Hair follicle dermal papilla cell (primary cell): ENCODE measurements at places on chromosomes 13 and 19. TPM values are rescaled to one million over a fixed set of nuclear protein-coding genes. Genes with fewer than 3 reads are reported as not detected.

Gene OR7C1
- not detected in 2 replicates for total RNA-seq

Gene FXYD3
- total RNA-seq = not detected in 2 replicates

Gene ZNF208
- 1.9 and 5.2 TPM in 2 replicates for total RNA-seq

Gene ZNF260
- total RNA-seq = 9.7 and 23.2 TPM in 2 replicates

Gene PGLYRP2
- total RNA-seq = not detected in 2 replicates

Gene CYP4F11
- not detected in 2 replicates for total RNA-seq
